T1000 (cell line): ENCODE measurements at places on chromosomes 4 and X.
A peak's percentile ranks its signal among the peaks of the same experiment; 100 is the strongest.

GRCh38 chr4:106647451-106647850 is 278.9 kb upstream of the GIMD1 start:
- DNase-seq, result no peak

DNA sequence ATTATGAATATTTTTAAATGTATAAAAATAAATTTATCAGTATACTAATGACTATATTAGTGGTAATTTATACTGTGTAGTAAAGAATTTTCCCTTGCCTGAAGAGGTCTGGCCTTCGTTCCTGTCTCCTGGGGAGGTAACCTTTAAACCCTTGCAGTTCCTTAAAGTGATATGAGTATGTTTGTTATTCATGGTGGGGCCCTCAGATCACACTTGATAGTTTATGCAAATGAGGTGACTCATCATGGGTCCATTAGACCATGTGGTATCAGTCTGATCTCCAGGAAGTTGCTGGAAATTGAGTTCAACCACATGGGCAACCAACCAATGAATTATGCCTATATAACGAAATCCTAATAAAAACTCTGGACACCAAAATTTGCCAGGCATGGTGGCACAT is 904.1 kb downstream of the RPA4 start:
- DNase-seq, result no peak

DNA sequence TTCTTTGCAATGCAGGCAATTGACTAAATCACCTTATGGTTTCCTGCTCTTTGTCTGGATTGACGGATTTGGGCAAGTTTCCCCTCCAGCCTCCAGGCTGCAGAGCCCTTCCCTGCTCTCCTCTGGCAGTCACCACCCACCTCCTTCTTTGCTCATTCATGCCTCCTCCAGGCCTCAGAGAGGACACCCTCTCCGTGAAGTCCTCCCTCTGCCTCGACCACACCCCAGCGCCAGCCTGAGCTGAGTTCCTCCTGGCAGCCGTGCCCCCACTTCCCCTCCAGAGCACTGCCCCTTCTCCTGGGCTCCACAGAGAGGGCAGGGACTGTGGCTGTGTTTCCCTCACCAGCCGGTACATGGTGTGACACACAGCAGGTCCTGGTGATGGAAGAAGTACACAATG is 53.7 kb downstream of the DCTD start:
- no peak for DNase-seq

DNA sequence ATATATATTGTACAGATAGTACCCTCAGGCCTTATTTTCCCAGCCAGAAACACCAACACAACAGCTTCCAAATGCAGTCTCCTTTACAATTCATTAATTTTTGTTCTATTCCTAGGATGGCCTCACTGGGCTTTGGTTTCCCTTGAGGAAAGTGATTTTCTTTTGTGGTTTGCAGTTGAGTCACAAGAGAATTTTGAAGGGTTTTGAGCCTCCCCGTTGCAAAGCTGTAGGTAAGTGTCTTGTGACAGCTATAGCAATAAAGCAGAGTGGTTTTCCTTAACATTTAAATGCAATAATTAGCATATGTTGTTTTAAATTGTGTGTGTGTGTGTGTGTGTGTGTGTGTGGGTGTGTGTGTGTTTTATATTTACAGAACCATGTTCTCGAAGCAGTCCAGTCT is 54.1 kb upstream of the WDR17 start:
- no peak for DNase-seq

- no peak for DNase-seq
Observed at GRCh38 chrX:24870143-24870542, 145.6 kb downstream of the ARX start.

- DNase-seq, result no peak
Observed at GRCh38 chr4:78694457-78694787, 81.7 kb upstream of the BMP2K start.

GRCh38 chrX:46178763-46179162 is 366.5 kb downstream of the ZNF674 start:
- no peak for DNase-seq

DNA sequence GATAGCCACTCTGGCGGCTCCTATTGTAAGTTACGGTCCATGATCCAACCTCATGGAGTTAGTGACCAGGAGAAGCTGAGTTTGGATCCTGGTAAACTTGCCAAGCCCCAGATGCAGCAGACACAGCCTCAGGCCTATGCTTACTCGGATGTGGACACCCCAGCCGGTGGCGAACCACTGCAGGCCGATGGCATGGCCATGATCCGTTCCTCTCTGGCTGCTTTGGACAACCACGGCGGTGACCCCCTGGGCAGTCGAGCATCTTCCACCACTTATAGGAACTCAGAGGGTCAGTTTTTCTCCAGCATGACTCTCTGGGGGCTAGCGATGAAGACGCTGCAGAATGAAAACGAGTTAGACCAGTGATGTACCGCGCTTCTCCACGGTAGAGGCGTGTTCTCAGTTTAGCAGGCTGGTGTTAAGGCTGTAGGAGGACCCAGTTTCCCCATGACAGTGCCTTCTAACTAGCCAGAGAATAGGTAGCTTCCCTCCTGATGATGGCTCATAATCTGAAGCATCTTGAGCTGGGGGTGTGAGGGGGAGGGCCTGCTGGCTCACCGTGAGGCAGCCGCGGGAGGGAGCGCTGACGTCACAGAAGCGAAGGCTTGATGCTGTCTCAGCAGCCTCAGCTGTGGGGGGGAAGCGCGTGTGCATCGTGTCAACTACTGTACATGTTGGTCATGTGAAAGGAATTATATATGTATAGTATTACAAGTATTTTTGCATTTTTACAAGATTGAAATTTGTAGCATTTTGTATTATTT is 31.1 kb downstream of the ZBTB49 start:
- no peak for DNase-seq

- no peak for DNase-seq
Observed at GRCh38 chrX:112851806-112852205, 11.2 kb upstream of the AMOT start.

DNA sequence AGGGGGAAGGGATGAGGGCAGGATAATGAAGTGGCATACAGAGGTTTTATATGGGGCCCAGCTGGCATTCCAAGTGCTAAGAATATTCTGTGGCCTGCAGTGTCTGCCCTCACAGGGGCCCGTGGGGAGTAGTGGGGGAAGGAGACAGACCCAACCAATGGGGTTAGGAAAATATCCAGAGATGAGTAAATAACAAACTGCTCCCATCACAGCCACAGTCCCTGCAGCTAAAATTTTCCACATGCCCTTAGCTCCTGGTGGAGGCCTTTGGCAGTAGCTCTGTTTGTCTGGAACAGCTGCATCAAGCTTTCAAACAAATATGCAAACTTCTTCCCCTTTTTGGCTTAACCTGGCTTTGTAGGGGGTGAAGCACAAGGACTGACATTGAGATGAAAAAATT is 3.1 kb downstream of the SRPX2 start:
- DNase-seq, result no peak

DNA sequence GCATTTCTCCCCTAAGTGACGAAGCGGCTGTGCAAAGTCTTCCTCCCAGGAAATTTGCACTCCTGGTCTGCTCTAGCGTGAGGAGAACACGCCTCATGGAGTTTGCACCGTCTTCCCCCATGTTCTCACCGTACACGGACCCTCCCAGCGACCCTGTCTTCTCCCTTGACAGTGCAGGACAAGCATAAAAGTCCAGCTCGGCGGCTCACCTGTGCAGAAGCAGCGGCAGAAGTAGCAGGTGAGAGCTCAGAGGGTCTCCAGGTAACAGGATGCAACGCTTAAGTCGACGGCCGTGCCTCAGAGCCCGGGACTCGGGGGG is 314 bp downstream of the P2RY8 start:
- DNase-seq, result no peak

DNA sequence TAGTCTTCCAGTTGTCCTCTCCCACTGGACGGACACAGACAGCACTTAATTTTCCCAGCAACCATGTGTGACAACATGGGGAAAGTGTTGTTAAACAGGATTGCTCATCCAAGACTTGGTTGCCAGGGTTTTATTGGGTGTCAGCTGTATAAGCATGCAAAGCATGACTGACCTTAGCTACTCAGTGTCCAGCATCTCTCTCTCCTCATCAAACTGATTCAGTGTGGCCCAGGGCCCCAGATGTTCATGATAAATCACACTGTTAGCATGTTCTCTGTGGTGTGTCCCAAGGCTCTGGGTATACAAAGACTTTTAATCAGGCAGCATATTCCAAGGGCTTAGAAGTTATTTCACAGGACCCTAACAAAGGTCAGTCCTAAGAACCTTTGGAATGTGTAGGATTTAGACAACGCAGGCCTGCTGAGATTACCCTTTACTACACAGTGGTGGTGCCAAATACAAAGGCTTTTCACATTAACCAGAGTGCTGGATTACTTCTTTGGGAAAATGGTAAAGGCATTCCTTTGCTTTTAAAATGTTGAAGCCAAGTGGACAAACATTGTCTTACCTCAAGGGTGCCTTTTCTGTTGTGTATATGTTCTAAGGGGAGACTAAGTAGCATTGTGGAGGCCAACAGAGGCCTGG is 213.3 kb downstream of the GLUD2 start:
- DNase-seq, result no peak

DNA sequence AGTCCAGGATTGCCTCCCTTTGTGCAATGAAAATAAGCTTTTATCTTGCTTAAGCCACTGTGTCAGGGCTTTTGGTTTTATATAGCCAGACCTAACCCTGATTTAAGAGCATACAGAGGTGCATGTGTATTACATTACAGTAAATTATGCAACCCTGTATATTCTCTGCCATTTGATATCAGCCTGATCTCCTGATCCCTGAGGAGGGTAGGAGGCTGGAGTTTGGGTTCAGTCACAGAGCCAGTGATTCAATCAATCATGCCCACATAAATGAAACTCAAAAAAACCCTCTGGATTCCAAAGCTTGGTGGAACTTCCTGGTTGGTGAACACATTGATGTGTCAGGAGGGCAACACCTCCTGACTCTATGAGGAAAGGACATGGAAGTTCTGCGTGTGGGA is 7.3 kb upstream of the KLHL8 start:
- no peak for DNase-seq

DNA sequence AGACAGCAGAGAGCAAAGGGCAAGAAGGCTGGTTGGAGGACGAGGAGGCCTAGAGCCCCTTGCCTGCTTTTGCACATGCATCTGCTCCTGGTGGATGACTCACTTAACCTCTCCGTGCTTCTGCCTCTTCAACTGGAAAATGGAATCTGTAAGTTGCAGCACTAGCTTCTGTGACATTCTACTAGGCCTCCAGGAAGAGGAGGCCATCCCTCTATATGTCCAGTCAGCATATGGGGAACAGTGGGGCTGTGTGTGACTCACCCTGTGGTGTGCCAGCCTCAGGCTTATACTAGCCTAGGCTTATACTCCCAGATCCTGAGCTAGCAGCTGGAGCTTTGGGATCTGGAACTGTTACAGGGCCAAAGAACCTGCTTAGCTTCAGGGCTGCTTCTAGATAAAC is 36.0 kb downstream of the RTL9 start:
- DNase-seq, result no peak

DNA sequence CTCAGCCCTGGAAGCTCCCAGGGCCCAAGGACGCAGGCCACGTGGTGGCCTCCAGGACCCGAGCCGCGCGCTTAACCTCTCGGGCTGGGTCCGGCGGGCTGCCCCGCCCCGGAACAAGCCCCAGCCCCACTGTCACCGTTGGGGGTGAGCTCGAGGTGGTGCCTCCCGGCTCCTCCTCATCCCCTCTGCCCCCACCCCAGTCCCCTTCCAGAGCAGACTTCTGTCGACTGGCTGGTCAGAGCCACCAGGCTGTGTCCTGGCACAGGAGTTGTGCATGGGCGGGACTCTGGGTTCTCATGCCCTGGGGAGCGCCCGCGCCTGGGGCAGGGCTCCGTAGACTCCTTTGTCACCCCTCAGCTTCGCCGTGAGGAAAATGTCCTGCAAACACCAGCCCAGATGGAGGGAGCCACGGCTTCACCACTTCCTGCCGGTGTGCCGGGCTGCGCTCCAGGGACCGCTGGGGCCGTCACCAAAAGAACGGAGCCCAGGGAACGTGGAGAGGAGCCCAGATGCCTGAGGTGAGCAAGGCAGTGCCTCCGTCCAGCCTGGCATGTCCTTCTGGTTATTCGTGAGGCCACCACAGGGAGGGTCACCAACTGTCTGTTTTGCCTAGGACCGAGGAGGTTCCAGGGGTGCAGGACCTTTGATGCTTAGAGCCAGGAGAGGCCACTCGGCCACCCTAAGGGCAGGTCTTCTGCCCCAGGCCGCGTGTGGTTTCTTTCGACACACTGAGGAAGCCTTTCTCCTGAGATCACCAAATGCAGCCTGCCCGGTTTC is 7.1 kb upstream of the RGS12 start:
- DNase-seq, result peak; percentile 50

DNA sequence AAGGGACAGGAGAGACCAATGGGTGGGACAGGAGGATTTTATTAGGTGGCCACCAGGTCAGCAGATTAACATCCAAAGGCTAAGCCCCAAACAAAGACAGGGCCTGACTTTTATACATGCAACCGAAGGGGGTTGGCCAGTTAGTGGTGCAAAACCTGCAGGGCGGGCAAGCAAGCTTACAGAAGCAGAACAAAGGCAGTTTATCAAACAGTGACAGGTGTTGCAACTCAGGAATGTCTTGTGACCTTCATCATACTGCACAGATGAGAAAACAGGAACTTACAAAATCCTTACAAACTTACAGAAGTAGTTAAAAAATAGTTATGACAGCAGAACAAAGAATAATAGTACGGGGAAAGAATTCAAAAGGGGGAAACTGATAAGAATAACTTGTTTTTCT is 708.1 kb downstream of the GLUD2 start:
- no peak for DNase-seq

GRCh38 chr4:167831855-167832254 is 260.5 kb upstream of the ANXA10 start:
- DNase-seq, result no peak

DNA sequence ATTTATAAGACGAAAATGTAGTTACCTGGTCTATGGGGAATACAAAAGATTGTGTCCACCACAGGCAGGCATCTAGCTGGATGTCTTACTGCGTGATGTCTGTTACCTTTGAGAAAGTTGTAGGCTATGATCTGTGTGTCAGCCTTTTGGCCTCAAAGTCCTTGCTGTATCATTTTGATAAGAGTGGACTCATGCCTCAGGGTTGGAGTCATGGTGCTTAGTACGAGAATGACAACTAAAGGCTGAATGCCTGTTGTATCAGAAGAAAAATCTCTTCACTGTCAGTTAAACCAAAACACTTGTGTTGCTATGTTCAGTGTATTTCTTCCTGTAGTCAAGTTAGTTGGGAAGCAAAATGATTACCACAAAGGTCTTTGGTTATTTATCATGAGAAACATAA is 226.2 kb downstream of the ARHGAP10 start:
- DNase-seq, result no peak
